ENCODE measurements at places on chromosomes 1 and 21.

GRCh38 chr1:223771814-223772770, 59.8 kb downstream of the CAPN2 start:
- DNase-seq, result no peak

- DNase-seq, result no peak
Observed at GRCh38 chr1:185969524-185969991, 235.4 kb downstream of the HMCN1 start.

DNA sequence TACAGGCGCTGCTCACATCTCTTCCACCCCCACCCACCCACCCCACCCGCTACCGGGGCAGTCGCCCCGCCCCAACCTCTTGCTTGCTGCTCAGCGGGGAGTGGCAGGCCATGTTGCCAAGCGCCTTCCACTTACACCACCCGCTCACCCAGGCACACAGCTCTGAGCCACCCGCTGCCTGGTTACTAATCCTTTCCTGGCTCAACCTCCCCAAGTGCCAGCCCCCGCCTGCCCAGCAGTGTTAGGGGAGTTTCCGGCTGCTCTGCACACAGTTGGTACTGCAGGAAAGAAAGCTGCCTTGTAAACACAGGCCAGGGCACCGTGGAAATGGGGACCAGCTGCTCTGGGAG, 56.2 kb downstream of the LACTBL1 start:
- no peak for DNase-seq

- DNase-seq, result no peak
Observed at GRCh38 chr1:161244888-161245287, 6.9 kb upstream of the NR1I3 start.

GRCh38 chr1:207318072-207318619, 3.3 kb upstream of the CD55 start:
- no peak for DNase-seq

GRCh38 chr1:112445596-112445995, 49.6 kb downstream of the CTTNBP2NL start:
- no peak for DNase-seq

DNA sequence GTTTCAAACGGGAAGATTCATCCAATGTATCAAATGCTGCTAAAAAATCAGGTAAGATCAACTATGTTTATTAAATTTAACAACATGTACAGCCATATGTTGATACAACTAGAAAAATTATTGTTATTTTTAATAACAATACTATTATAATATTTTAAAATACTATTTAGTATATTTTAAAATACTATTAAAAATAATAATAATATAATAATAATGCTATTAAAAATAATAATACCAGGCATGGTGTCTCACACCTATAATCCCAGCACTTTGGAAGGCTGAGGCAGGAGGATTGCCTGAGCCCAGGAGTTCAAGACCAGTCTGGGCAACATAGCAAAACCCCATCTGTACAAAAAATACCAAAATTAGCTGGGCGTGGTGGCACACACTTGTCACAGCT, 54.6 kb downstream of the CATSPERE start:
- DNase-seq, result no peak

GRCh38 chr1:41860214-41860613, 58.5 kb downstream of the HIVEP3 start:
- DNase-seq, result no peak

DNA sequence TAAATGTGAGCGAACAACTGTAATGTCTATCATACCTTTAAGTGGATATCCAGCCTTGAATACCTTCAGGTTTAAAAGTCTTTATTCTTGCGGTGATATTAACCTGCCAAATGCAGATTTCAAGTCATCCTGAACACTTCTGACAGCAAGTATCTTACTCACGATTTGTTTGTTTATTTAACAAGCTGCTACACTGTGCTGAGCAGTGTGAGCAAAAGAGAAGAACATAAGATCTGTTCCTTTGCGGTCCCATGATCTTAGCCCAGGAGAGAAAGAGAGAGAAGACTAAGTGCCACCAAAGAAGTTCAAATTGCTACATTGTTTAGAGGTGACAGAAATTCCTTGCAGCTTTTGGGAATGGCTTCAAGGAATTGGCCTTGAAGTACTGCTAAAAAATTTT, 9.5 kb upstream of the IL24 start:
- DNase-seq, result no peak

GRCh38 chr1:7886405-7886745, 33.5 kb upstream of the UTS2 start:
- no peak for DNase-seq

DNA sequence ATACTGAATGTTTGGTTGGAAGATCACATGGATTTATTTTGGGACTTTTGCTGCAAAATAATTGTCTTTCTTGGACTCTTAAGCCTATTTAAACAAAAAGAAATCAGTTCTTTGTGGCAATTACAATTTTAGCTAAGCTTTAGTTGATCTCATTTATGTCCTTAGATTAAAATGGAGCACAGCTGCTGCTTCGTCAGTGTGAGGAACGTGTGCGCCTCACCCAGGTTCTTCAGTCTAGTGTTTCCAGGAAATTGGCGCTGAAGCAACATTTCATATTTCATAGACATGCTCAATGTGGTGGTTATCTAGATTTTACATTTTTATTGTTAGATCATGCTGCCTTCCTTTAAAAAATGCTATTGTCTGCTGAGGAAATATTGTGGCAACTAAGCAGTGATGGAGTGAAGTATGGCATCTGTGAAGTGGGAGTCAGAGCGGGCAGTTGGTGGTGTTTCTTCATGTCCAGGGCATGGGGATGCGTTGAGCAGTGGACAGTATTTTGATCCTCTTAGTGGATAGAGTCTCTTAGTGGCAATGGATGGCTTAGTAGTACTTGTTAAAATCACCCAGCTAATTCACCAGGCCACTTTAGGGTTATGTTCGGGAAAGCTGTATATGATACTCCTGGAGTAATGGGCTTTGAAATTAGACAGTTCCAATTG, 5.6 kb downstream of the DDI2 start:
- no peak for DNase-seq

DNA sequence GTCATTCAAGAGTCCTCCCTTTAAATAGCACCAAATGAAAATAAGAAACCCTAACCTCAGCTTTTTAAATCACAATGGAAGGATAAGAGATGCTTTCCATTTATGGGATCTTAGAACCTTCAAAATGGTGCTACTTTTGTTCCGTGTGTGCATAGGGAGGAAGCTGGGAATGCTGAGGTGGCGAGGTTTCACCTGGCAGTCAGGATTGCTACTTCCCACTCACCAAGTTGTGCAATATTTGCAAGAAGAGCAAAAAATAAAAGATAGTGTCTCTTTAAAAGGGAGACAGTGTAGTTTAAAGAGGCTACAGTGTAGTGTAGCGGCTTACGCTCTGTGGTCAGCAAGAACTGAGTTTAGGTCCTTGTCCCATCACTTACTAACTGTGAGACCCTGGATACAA, 392.4 kb upstream of the ST6GALNAC5 start:
- DNase-seq, result no peak

DNA sequence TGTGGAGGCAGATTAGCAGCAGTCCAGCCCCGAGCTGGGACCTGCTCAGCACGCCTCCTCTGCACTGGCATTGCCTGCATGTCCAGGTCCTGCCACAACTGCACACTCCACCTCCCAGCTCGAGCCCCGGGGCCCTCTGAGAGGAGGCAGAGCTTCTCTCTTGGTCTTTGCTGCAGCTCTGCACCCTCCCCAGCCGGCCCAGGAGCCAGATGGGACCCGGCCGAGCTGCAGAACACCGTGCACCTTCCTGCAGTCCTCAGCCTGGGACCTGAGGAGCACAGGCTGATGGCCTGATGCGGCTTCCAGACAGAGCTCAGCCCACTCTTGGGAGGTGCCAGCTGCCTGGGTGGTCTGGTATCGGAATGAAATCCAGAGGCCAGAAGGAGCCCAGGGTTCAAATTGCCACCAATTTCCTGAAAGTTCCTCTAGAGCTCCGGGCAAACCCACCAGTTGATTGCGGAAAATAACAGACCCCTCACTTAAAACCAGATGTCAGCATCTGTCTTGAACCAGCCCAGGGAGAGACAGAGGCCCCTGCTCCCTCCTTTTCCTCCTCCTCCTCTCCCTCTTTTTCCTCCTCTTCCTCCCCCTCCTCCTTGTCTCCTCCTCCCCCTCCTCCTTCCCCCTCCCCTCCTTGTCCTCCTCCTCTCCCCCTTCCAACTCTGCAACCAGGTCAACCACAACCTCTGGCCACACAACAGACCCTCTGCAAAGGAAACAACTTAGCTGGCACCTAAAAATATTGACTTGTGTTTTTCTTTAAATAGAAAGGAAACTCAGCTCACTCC, 10.6 kb upstream of the SPSB1 start:
- DNase-seq, result no peak

- no peak for DNase-seq
Observed at GRCh38 chr1:7562729-7563605, 208.1 kb upstream of the VAMP3 start.

DNA sequence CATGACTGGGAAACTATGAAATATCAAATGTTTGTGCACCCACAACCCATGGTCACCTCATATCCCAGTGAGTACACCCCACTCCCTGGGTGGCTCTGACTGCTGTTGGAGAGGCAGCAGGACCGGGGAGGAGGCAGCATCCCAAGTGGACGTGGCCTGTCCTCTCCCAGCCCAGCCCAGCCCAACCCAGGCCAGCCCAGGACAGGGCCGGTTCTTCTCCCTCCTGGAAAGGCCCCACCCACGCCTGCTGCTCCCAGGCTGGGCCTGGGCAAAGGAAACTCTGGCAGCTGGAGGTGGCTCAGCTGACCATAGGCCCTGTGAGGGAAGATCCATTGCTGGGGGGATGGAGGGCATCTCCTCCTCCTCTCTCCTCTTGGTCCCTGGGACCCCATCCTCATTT, 19.1 kb downstream of the MATN1 start:
- DNase-seq, result no peak

GRCh38 chr1:156386949-156387869, 18.2 kb downstream of the RHBG start:
- DNase-seq, result no peak

DNA sequence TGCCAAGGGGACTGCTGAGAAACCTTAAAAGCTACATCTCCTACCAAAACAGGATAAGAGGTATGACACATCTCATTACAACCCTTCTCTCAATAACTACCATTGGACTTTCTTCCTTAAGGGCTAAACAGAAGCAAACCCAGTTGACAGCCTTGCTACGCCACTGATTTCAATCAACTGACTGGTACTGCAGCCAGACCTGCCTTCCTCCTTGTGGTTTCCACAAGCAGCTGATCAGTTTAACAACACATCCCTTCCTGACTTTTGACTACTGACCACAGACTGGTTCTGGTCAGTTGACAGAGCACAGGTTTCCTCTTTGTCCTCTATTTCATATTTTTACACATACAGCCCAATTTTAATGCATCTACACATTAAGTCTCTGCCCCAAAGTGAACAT, 108.8 kb downstream of the ADAMTS1 start:
- no peak for DNase-seq

GRCh38 chr21:15134701-15135470, 70.1 kb upstream of the NRIP1 start:
- no peak for DNase-seq

- DNase-seq, result no peak
Observed at GRCh38 chr1:107171333-107171732, 30.5 kb downstream of the NTNG1 start.

DNA sequence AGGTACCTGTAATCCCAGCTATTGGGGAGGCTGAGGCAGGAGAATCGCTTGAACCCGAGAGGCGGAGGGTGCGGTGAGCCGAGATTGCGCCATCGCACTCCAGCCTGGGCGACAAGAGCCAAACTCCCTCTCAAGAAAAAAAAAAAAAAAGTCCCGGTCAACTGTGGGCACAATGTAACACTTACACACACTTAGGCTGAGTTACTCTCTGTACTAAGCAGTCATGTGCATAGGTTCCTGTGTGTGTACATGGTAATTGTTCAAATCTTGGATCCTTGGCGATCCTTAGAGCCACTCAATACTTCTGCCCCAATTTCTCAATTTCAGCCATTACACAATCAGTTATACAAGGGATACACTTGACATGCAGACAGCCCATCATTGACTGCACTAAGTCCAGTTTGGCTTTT, 11.6 kb downstream of the SDCCAG8 start:
- no peak for DNase-seq

GRCh38 chr1:28565726-28566125, 12.8 kb downstream of the TRNAU1AP start:
- DNase-seq, result no peak

DNA sequence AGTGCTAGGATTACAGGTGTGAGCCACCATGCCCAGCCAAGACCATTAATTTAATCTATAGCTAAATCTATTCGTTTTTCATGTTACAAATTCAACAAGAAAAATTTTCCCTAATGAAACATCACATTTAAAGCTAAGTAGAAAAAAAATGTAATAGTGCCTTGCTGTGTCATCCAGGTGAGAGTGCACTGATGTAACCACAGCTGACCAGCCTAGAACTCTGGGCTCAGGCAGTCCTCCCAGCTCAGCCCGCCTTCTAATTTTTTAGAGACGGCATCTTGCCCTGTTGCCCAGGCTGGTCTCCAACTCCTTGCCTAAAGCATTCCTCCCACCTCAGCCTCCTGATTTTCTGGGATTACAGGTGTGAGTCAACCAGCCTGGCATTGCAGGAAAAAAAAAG, 109.0 kb downstream of the PPIAL4G start:
- no peak for DNase-seq

GRCh38 chr1:20063861-20064292, 6.1 kb upstream of the PLA2G5 start:
- no peak for DNase-seq

DNA sequence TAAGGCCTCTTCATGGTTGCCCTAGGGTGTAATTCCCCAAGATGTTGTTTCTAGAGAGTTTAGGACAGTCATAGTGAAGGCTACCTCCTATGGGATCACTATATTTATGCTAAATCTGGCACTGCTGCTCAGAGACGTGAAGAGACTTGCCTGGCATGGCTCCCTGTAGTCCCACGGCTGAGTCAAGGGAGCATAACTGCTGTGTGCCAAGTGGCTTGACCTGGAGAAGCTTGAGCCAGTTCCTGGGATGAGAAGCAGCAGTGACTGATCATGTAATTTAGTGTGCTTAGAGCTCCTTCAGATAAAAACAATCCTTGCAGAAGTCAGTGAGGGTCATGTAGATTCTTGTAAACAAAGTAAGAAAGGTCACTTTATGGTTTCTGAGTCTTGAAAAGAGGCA, 68.9 kb upstream of the TSPAN2 start:
- DNase-seq, result no peak

GRCh38 chr1:27258598-27258997, 24.2 kb downstream of the WDTC1 start:
- no peak for DNase-seq

DNA sequence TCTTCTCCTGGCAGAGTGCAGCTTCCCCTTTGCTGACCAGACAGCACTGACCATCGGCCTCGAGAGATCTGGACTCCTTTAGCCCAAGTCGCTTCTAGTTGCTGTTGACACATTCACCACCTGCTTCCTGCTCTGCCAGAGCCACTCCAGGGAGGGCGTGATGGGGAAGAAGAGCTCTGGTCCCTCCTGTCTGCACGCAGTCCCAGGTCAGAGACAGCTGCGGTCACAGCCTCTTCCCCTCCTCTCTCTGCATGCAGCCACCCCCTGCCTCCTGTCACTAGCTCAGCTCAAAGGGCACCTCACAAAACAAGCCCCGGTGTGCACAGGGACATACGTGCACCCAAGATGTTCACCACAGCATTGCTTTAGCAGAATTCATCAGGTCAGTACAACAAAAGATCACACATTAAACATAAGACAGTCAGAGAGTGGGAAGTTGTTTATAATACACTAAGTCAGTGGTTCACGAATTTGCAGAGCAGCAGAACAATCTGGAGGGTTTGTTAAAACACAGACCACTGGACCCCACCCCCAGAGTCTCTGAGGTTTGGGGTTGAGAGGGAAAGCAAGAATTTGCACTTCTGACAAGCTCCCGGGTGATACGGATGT, 132.9 kb downstream of the SYF2 start:
- peak; percentile 50 for DNase-seq

Measured in CD4-positive, alpha-beta T cell treated with Interleukin-2 at 100 ng/mL for 4 hours (primary cell).